Fibroblast of skin of scalp (primary cell): ENCODE measurements at places on chromosomes 16 and 17.
A peak's percentile ranks its signal among the peaks of the same experiment; 100 is the strongest.

GRCh38 chr17:5055543-5055942 is 20.3 kb upstream of the SLC52A1 start:
- DNase-seq, result no peak

- DNase-seq, result no peak
These were observed 6.5 kb downstream of the TMEM204 start for GRCh38 chr16:1539720-1540555.

DNA sequence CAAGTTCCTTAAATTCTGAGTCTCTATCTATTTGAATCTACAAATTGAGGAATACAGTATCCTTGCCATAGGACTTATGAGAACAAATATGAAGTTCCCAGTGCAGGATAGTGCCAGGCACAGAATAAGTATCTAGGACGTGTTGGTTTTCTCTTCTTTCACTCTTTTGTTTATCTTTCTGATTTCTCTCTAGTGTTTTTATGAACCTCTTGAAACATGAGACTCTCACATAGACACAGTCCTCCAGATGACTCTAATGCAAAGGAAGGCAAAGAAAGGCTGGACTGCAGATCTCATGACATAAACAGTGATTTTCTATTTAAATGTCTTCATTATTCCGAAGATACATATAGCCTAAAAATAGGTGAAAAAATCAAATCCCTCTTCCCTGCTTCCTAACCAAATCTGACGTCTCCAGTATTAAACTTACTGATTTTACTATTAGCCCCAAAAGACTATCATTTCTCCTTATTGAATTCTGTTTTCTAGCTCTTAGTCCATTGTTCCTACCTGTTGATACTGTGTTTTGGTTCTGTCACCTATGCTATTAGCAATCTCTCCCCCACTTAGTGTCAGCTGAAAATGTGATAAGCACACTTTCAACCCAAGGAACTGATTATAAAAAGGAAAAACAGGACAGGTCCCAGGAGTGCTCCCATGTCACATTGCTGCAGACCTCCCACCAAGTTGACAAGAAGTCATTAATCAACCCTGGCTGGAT is 24.9 kb upstream of the ADAMTS18 start:
- no peak for DNase-seq

- peak; percentile 27 for DNase-seq
These were observed 6.4 kb upstream of the LGALS3BP start for GRCh38 chr17:78986048-78986648.

GRCh38 chr17:28416703-28417311 is 10.8 kb upstream of the SLC46A1 start:
- peak; percentile 52 for DNase-seq

DNA sequence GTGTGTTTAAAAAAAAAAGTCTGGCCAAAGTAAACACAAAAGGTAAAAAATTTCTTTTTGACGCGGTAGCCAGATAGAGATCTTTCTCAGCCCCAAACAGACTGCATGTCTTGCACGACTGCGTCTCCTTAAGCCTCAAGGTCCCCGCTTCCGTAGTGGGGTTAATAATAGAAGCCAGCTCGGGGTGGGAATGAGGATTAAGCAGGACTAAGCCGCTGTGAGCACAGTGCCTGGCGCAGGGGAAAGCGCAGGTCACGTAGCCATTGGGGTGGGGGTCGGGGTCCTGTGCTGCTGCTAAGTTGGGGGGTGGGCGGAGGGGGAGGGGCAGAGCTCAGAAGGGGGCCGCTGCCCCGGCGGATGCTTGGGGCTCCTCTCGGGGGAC is 521 bp downstream of the GGA2 start:
- DNase-seq, result peak; percentile 27

DNA sequence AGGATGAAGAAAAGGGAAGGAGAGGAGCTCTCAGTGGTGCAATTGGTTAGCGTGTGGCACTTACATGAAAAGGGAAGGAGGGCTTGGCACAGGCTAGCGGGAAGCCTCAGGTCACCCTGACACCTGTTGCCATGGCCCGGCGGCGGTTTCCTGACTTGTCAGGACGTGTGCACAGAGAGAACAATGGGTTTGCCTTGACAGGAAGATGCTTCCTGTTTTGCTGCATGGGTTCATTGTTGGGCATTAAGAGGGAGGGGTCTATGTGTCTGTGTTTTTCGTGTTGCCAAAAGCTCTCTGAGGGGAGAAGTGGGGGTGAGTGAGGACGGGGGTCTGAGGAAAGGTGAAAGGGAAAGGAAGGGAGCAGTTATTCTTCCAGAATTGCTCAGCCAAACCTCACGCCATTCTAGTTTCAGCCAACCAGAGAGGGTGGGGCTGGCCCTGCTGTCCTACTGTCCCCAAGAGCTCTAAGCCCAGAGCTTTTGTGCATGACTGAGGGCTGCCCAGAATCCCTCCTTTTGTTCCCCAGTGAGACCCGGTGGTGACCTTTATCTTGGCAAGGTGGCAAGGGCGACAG is 17.1 kb upstream of the CCR7 start:
- no peak for DNase-seq

DNA sequence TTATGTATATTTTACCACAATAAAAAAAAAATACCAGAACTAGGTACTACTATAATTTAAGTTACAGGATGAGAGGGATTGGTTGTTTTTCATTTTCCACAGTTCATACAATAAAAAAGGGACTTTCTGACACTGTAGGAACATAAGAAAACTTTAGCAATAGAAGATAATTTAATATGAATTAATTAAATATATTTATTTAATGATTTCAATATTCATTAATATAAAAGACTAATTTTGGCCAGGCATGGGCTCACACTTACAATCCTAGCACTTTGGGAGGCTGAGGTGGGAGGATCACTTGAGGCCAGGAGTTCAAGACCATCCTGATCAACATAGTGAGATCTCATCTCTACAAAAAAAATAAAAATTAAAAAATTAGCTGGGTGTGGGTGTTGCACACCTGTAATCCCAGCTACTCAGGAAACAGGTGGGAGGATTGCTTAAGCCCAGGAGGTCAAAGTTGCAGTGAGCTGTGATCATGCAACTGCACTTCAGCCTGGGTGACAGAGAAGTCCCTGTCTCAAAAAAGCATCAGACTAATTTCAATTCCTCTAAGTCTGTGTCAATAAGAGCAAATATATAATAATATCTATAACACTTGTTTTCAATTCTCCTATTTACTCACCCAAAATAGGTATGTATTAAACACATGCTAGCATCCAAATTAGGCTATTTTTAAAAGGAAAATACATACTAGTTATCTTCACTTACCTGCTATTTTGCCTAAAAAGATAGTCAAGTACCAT is 79.6 kb downstream of the BRIP1 start:
- DNase-seq, result no peak

DNA sequence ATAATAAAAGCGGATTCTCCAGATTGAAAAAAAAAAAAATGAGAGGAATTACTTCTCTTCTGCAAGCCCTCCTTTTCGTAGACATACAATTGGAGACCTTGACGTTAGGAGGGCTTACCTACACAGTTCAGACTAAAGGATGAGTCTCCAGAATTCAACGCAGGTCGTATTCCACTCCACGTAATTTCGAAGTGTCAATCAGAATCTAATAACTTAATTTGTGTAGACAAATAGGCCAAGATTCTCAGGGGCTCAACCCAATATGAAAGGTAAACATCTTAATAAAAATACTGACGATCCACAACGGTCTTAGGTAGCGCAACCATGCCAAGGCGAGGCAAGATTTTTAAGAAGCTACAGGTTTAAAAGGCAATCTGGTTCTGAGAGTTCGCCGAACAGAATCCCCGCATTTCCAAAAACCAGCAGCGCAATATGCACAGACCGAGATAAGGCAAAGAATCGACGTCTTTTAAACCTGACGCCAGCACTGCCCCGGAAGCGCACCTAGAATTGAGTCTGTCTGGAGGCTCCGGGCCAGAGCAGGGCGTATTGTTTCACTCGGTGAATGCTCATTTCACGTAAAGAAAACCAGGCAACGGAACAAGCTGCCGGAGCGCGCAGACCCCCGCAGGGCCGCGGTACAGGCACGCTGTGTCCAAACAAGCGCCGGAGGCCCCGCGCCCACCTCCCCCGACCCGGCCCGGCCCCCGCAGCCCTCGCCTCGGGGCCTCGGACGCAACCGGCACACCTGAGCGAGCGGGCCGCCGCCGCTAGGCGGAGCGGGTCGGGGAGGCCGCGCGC is 623 bp downstream of the MBTPS1 start:
- DNase-seq, result peak; percentile 14

DNA sequence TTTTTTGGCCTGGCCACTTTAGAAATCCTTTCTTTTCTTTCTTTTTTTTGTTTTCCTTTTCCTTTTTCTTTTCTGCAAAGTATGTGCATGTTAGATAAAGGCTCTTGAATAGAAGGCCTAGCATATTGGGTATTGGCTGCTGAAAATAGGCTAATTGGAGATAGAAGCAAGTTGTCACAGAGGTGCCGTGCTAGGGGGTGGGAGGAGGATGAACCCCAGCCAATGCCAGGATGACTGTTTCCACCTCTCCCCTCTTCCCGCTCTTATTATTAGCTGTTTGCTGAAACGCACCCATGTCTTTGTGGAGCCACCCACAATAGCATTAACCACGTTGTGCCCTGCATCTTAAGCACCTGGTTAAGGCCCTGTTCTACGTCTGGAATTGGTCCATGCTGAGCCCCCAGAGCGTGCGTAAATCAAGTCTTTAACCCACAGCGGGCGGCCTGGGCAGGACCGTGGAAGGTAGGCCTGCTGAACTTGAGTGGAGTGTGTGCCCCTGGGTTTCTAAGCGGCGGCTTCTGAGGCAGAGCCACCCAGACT is 123.6 kb downstream of the MSI2 start:
- no peak for DNase-seq

DNA sequence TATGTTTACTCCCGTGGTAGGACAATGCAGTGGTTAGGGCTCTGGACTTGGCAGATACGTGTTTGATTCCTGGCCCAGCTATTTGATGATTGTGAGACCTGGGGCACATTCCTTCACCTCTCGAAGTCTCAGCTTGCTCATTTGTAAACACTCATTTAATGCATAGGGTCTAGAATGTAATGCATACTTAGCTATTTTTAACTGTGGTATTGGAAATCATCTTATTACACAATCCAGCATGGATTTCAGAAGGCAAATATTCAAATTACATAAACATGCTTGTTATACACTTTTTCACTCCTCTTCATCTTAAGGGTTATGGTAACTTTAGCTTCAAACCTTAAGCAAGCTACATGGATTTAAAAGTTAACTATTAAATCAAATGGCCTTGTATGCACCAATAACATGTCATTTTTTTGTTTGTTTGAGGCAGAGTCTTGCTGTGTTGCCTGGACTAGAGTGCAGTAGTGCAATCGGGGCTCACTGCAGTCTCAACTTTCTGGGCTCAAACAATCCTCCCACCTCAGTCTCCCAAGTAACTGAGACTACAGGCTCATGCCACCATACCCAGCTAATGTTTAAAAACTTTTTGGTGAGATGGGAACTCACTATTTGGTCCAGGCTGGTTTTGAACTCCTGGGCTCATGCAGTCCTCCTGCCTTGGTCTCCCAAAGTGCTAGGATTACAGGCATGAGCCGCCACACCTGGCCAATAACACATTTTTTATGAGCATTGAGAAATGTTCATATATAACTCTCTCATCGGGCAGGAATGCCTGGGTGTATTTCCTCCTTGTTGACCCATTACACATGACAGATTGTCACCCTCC is 52.5 kb downstream of the VAT1L start:
- peak; percentile 17 for DNase-seq

GRCh38 chr17:9217151-9218056 is 196.1 kb downstream of the NTN1 start:
- peak; percentile 87 for DNase-seq

DNA sequence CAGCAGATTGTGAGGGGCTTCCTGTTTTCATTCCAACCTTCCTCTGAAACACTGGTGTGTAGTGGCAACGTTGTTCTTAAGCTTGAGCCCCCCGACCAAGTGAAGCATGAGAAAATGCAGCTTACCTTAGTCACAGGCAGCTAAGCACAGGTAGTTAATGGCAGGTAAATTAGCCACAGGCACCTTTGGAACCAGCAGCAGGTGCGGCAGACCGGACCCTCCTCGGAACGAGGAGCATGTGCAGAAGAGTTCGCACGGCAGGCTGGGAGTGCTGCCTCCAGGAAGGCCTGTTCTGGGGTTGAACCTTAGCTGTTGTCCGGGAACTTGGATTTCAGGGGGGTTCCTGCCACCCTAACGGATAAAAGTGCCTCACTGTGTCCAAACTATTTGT is 7.2 kb upstream of the IRF8 start:
- no peak for DNase-seq

- no peak for DNase-seq
These were observed 21.3 kb upstream of the CRYBA1 start for GRCh38 chr17:29225396-29225795.

- no peak for DNase-seq
These were observed 17.7 kb downstream of the SLC38A10 start for GRCh38 chr17:81277421-81277820.

GRCh38 chr17:4498461-4499397 is at the start of gene SPNS2:
TSS of gene SPNS2 (plus strand) at chr17:4498881. CDS start at chr17:4499048, 167 bp downstream.
- peak; percentile 40 for DNase-seq

- DNase-seq, result peak; percentile 56
These were observed 2.4 kb downstream of the VEZF1 start for GRCh38 chr17:57985675-57985974.

- peak; percentile 31 for DNase-seq
These were observed 17.3 kb downstream of the CA5A start for GRCh38 chr16:87918866-87919680.

GRCh38 chr16:14011846-14012245 is 59.3 kb upstream of the MRTFB start:
- no peak for DNase-seq

DNA sequence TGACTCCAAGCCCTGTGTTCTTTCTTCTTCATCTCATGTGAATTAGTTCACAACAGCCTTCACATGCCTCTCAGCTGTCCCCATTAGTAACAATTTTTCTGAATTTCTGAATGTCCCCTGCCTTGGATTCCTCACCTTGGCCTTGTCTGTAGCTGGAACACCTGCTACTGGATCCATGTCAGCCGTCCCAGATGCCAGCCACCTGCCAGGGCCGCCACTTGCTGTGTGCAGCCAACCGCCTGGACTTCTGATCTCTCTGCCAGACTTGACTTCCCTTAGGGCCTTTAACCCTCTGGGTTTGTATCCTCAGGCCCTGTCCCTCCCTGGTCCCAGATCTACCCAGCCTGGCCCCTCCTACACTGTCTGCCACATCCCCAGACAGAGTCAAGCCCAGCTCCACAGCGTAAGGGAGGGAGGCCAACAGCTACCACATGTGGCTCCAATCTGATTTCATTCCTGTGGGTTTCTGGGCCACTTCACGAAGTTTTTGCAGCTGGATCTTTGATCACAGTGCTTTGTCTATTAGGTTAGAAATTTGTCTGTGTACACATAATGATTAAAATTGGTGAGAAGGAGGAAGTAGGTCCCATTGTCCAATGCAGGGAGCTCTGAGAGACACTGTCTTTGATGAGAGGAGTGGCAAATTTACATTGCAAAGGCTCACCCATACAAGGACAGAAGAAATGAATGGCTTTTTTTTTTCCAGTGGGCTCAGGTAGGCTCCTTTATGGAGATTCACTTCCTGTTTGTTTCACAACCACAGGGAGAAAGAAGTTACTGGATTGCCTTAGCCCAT is 15.3 kb downstream of the MPP2 start:
- peak; percentile 48 for DNase-seq
